DMS79 treated with DMSO at 0.1 percent for 48 hours (cell line): ENCODE measurements at places on chromosomes 1 and 21.

DNA sequence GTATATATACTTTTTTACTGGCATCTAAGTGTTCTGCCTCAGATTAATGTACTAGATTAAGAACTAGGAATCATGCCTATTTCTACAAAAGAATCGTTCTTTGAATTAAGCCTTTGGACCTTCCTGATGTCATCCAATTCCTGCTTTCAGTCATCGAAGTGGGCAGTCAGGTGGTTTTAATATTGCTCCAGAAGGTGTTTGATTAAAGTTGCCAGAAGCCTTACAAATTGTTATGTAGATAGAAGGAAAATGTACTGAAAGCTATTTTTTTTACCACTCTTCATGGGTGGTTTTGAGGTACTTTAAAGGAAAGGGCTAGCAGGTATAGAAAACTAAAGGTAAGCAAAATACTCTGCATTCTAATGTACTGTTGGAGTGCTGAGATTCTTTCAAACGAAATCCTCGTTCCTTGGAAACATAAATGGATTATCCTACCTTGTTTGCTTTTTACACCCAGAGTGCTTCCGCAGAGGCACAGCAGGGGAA lies 716 bp downstream of the CTBS start:
- no peak for DNase-seq

DNA sequence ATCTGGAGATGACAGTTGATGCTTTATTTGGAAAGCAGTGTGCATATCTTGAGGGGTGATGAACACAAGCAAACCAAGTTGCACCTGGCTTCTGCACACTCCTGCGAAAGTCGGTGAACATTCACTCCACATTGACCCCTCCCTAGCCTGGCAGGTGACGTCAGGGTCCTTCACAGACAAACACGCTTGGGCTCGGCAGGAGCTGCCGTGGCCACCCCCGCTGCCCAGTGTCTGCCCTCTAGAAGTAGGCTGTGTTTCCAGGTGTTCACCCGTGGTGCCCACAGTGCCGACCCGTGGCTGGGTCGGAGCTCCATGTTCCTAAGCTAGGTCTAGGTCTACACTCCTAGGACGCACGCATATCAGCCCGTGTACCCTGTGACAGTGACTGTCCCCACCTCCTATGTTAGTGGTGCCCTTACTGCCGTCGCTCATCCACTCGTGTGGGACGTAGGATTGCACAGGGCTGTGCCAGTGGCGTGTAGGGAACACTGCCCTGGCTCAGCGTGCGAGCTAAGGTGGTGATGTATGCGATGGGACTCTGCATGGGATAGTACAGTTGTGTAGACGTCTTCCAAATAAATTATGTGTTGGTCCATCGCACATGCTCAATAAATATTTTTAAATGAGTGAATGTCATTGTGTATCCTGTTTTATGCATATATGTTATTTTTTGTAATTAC lies 29.0 kb downstream of the PRMT2 start:
- no peak for DNase-seq

GRCh38 chr1:174005032-174005431 lies 17.1 kb downstream of the RC3H1 start:
- DNase-seq, result peak; percentile 30

DNA sequence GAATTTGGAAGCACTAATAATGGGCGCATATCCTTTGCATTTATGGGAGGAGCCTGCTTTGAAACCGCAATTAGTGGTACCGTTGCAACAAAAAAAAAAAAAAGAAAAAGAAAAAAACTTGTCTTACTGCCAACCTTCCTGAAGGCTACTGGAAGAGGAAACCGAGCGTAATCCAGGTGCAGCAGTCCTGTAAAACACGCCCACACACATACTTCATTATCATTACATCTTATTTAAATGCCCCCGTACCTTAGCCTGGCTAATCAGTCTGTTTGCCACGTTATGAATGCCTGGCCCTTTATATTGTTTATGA lies 686 bp upstream of the ZNF281 start:
- peak; percentile 94 for DNase-seq

DNA sequence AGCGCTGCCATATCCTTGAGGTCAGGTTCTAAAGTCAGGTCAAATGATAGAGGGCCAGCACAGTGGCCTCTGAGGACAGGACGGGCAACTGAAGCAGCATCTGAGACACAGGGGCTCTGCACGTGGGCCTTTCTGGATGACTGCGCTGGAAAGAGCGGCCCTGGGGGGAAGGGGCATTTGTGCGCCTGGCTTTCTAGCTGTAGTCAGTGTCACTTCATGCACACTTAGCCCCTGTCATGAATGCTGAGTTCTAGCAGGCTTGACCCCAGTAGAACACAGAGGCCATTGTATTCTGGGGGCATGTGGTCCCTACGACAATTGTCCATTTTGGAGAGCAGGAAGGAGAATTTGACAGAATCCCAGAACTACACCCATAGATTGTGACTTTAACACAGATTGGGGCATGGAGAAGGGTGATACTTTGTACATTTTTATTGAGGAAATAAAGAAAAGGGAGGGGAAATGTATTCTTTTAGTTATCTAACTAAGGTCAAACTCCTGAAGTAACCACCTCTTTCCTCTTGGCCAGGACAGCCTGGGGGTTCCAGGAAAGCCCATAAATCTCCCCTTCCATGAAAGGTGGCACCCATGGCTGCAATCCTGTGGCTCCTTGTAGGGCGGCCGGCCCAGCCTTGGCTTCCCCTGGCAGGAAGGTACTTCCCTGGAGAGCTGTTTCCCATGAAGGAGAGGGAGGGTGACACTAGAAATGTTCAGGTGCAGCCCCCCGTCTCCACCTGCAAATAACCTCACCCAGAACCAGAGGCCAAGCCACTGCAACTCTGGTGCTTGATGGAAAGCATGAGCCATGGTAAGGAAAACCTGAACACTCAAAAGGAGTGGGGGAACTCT lies 34.4 kb downstream of the NTPCR start:
- no peak for DNase-seq

DNA sequence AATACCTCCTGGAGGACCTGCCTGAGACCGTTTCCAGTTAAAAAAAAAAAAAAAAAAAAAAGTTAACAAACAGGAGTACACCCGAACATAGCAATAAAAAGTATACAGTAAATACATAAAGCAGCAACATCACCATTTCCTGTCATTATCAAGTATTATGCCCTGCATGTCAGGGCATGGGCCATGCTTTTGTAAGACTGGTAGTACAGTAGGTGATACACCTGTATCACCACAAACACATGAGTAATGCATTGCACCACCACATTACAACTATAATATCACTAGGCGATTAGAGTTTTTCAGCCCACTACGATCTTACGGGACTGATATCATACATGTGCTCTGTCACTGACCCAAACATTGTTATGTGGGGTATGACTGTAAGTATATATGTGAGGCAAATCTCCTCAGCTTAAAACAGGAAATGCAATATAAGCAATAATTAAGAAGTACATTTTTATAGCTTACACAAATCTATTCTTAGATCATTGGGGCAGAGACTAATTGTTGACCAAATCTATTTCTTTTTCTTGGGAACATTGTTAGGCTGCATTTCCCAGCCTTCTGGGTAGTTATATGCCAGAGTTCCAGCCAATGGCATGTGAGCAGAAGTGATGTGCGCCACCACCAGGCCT lies 98.1 kb downstream of the PLD5 start:
- no peak for DNase-seq

DNA sequence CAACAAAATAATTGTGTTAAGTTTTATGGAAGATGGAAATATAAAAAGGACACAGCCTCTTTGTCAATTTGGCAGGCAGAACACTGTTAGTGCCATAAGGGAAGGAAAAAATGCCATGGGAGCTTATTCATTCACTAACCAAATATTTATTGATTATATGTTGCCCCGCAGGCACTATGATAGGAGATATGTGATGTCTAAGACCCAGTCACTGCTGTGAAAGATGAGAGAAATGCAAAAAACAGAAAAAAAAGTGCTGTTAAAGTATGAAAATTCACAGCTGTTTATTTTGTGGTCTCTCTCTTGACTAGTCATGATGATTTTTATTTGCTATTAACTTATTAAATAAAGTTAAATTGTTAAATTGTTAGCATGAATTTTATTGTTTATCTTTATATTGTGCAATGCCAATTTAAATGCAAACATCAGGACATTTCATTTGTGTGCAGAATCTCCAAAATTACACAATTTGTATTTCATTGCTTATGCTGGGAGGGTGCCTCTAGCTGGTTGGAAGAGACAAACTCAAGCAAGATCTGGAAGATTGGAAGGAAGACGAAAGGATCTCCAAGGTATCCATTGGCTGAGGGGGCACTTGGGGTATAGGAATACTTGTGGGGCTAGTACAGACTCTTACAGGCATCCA lies 17.8 kb upstream of the PTGFR start:
- DNase-seq, result no peak

DNA sequence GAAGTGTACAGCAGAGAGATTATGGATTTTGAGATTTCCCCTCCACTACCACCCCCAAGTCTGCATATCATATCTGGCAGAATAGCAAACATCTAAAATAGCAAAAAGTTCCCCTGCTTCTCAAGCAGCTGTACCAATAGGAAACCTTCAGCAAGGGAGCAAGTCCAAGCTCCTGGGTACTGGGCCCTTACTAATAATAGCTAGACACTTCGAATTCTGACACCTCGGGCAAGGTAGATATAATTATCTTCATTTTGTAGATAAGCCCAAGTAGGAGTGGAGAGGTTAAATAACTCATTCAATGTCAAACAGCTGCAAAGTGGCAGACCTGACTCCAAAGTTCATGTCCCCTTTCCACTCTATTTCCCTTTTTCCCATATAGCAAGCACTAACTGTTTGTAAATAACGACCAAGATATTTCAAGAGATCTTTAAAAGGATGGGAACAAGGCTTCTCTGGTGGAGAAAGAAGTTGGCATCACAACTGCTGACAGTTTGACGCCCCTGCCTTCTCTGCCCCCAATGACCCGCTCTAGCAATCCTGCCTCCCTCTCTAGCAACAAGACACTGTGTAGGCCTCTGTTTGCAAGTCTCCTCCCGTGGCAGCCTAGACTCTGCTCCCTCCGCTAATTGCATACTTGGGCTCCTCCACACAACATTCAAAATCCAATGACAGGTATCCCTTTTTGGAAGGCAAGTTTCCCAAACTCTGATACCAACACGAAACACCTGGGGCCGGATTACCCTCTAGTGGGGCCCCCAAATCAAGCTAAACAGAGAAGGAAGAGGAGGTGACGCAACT lies 18.7 kb upstream of the ADAR start:
- no peak for DNase-seq

- no peak for DNase-seq
These were observed 65.2 kb downstream of the TMCO4 start for GRCh38 chr1:19734472-19734999.

GRCh38 chr1:161905269-161905884 lies 118.3 kb downstream of the OLFML2B start:
- DNase-seq, result no peak

DNA sequence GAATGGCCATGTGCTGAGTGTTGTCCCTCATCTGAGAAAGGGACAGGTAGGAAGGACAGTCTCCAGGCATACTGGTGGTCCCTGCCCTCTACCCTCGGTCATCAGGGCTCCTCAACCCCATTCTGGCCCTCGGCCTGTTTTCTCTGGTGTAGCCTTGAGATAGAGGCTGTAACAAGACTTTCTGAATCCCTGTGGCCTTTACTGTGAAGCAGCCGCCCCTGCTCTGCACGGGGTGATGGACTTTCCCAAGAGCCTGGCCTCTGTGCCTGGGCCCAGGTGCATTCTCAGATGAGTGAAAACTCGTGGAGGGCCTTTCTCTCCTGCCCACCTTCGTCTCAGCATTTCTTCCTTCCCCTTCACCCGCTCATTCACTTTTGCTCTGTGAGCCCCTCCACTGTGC lies 3.0 kb upstream of the CASQ1 start:
- DNase-seq, result no peak

DNA sequence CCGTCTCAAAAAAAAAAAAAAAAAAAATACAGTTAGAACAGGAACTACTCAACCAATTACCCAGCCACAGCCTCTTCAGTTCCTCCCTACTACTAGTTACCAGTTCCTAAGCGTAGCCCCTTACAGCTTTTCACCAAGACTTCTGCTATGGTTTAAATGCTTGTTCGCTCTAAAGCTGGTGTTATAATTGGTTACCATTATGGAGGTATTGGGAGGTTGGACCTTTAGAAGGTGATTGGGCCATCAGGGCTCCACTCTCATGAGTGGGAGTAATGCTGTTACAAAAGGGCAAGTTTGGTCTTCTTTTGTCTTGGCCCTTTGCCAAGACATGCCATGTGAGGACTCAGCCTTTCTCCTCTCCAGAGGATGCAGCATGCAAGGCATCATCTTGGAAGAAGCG lies 3.0 kb upstream of the SMPDL3B start:
- DNase-seq, result no peak

DNA sequence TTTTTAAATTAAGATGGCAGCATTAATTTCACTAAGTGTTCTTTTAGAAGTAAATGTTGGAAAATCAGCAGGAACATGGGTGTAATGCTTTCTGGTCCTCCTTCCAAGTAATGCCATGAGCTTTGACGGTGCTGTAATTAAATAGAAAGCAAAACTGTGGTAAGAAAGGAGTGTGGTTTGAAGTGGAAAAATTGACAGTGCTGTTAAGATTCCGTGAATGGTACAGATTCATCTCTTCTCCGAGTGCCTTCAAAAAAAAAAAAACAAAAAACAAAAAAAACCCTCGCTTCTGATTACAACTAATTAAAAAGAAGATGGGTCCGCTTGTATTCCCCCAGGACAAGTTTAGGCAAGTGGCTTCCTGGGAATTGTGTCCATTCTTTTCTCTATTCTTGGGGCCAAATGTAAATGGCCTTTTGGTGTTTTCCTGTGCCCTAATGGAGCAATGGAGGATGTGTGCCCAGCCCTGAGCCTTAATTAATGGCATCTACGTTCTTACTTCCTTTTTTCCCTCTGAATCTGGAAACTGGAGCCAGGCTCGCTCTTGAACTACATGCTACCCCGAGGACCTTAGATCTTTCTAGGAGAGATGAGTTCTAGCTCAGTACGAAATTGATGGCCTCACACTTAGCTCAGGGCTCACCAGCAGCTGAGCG lies 5.1 kb downstream of the LMO4 start:
- DNase-seq, result peak; percentile 29

- DNase-seq, result no peak
These were observed 15.6 kb upstream of the VAMP3 start for GRCh38 chr1:7755448-7755847.

GRCh38 chr21:42120101-42120902 lies 49.2 kb downstream of the UMODL1 start:
- DNase-seq, result peak; percentile 75

DNA sequence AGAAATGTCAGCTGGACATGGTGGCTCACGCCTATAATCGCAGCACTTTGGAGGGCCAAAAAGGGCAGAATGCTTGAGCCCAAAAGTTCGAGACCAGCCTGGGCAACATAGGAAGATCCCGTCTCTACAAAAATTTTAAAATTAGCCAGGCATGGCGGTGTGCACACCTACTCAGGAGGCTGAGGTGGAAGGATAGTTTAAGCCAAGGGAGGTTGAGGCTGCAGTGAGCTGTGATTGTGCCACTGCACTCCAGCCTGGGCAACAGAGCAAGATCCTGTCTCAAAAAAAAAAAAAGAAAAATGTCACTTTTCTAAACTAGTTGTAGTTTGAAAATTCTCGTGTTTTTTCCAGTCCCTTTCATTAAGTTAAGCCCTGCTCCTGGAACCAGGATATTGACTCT lies 9.1 kb downstream of the CLSTN1 start:
- DNase-seq, result no peak

GRCh38 chr1:60415696-60416095 lies 342.1 kb upstream of the C1orf87 start:
- no peak for DNase-seq

- DNase-seq, result no peak
These were observed 8.5 kb upstream of the BACH1 start for GRCh38 chr21:29290240-29290639.

GRCh38 chr1:224900062-224900630 lies 29.3 kb upstream of the DNAH14 start:
- DNase-seq, result no peak
